ENCODE measurements at places on chromosomes 13 and 19.

DNA sequence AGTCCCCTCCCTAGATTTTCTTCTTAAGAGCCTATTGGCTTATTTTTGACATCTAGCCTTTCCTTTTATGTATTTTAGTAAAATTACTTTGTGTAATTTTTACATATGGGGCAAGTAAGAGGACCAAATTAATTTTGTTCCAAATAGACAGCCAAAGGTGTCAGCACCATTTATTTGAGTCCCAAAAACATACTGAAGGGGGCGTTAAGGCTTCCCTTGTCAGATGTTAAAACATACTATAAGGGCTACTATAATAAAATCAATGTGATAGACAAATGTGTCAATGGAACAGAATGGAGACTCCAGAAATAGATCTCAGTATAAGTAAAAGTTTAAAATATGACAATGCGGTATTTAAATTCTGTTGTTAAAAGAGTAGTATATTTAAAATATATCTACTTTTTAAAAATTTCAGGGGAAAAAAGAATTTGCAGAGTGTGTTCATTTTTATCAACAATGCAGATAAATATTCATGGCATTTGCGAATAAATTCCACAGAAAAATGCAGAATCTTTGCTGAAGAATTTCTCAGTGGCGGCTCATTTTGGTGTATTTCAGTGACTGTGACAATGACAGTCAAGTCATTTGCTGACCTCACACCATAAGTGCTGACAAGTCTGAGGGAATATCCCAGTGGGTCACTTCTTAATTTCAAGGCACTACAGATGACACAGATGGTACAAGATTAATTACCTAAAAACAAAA is 133.7 kb downstream of the MTUS2 start:
- no peak for DNase-seq

- DNase-seq = no peak
These were observed 30.6 kb downstream of the NLRP13 start for GRCh38 chr19:55901369-55902079.

GRCh38 chr13:39965309-39965708 is 309.8 kb downstream of the COG6 start:
- no peak for DNase-seq

- DNase-seq = no peak
These were observed 81.0 kb upstream of the MAB21L1 start for GRCh38 chr13:35557475-35557874.

DNA sequence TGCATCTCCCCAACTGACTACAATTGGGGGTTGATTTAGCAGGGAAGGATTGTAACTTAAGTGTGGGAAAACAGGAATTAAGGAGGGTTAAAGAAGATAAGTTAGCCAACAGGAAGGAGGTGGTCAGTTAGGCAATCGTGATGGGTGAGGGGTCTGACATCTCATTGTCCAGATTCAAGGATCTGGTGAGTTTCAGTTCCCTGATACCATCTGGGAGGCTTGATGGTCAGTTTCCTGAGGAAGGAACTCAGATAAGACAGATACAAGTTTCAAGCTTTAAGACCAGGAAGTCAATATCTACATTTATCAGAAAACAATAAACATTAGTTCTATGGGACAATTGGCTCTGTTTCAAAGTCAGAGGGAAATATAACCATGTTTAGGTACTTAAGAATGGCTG is 601.8 kb downstream of the SLITRK6 start:
- no peak for DNase-seq

DNA sequence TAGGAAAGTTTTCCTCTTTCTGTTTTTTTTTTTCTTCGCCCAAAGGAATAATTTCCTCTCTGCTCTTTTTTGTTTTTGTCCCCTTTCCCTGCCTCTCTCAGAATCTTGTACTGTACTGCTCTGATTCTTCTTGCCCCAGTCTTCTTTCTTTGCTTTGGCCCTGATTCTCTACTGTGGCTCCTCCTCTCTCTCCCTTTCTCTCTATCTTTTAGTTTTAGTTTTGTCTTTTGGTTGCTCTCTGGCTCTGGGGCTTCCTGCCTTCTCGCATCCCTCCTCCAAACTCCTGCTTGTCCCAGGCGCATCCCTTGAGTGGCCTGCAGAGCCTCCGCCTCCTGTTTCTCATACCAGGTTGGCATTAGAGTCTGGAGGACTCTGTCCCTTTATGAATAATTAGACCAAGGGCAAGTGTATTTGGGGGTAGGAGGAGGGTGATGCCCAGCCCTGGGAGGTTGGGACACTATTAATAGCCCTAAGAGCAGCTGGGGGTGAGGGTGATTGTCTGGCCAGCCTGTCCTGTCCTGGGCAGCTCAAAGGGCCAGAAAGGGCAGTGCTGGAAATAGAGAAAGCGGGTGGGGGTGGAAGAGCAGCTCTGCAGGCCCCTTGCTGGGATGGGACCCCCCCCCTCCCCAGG is 39.1 kb downstream of the LYL1 start:
- DNase-seq = no peak

GRCh38 chr13:41601718-41602445 is 144.5 kb downstream of the RGCC start:
- no peak for DNase-seq

GRCh38 chr19:29978080-29978479 is 36.0 kb downstream of the URI1 start:
- no peak for DNase-seq

Data from hippocampal formation (tissue), 2 donors.